ENCODE measurements at places on chromosomes 4 and X. TPM values are rescaled to one million over a fixed set of nuclear protein-coding genes. Genes with fewer than 3 reads are reported as not detected.

PRPS1 gene
- total RNA-seq, result 36.4 TPM

GRCh38 chrX:85375333-85375738, 4.1 kb downstream of the POF1B start:
- DNase-seq, result no peak

- DNase-seq, result no peak
Observed at GRCh38 chr4:42915484-42915883, 23.0 kb downstream of the GRXCR1 start.

MAGEE1 gene
- 4.3 TPM for total RNA-seq

DNA sequence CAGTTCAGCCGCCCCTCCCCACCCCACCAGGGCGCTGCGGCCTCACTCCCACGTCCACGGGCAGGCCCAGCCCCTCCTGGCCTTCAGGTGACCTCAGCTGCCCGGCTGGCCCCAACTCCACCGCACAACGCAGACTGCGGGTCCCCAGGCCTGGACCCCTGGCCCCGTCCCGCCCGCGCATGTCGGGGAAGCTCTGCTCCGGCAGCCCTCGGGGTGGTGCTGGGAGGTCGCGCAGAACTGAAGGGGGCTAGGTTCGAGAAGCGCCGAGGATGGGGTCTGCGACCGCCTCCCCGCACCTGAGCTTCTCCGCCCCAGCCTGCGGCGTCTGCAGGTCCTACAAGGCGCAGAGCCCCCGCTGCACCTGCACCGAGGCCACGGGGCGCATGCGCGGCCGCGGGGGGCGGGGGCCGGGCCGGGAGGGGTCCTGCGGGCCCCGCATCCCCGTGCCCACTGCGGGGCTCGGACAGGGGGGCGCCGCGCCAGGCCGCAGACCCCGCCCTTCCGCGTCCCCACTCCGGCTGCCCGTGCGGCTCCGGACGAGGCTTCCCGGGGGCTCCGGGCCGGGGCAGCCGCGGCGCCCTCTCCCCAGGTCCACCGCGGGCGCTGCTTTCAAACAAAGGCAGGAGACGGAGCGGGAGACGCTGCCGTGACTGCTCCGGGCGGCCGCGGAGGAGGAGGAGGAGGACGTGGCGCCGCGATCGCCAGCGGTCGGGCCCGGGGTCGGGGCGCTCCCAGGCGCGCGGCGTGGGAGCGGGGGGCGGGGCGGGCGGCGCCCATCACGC, 672 bp upstream of the NAT8L start:
- peak; percentile 68 for DNase-seq

MND1 gene
- total RNA-seq, result 4.2 TPM

DNA sequence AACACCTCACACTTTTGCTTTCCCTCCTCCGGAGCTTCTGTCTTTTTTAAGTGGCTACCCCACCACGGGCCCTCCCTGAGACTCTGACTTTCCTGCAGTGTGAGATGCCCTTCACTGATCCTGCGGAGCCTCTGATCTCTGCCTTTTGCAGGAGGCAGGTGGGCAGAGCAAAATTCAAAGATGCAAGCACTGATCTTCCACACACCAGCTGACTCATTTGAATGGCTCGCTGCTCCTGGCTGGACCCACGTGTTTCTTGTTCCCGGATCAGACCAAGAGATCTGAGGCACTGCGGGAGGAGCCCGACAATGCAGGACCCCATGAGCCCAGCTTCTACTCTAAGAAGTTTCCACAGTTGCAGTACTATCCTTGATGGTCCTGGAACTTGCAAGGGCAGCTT, 1607.9 kb upstream of the TENM3 start:
- DNase-seq, result no peak

GRCh38 chr4:25075851-25076250, 45.1 kb upstream of the LGI2 start:
- no peak for DNase-seq

DNA sequence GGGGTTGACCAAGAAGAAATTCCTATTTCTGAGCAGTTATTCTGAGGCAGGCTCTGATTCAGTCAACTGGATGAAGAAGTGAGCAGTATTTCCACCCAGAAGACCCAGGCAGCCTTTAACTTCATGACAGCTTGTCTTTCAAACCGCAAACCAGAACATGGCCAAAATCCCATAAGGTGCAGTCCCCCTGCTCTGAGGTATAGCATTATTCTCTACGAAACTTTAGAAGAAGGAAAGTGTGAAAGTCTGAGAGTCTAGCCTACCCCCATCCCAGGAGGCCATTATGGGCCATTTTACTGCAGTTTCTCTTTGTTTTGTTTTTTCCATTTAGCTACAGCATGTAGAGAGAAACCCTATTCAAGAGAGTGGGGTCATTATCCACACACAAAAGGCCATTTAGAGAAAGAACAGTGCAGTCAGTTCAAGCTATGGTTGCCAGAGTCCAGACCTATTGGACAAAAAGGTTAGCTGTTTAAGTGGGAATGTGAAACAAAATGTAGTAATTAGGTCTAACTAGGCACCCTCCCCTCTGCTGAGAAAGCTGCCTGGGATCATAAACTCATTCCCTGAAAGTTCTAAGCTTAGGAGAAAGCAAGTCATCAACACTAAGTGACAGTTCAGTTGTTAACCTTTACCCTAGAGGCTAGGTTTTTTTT, 52.1 kb upstream of the RASGEF1B start:
- DNase-seq, result no peak

TRPC3 gene
- total RNA-seq, result 0.18 TPM

DNA sequence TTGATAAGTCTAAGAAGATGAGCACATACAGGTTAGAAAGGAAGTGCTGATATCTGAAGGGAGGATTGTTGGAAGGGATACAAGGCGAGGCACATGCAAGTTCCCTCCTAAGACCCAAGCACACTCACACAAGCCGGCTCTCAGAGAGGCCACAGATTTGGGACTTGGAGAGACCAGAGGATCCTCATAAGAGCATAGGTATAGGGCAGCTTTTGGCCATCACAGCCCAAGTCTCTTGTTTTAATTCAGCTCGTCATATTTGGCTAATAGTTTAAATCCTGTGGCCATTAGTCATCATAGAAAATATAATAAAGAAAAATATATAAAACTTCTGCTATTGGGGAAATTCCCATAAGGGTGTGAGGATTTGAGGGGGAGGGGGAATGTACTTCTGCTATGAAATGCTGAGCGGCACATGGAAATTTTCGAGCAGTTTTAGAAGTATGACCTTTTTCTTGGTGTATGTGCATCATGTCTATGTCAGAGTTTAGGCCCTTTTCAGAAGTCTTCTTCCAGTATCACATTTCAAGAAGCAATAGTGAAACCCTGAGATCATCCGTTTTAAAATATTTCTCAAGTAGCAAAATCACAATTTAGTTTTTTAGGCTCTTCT, 97.7 kb downstream of the NFKB1 start:
- DNase-seq, result no peak

- DNase-seq, result peak; percentile 32
Observed at GRCh38 chr4:8404791-8405515, 35.6 kb downstream of the ACOX3 start.

- DNase-seq, result no peak
Observed at GRCh38 chr4:66376921-66377320, 706.6 kb upstream of the EPHA5 start.

GRCh38 chr4:109334129-109335105, 32.0 kb upstream of the COL25A1 start:
- DNase-seq, result no peak

DNA sequence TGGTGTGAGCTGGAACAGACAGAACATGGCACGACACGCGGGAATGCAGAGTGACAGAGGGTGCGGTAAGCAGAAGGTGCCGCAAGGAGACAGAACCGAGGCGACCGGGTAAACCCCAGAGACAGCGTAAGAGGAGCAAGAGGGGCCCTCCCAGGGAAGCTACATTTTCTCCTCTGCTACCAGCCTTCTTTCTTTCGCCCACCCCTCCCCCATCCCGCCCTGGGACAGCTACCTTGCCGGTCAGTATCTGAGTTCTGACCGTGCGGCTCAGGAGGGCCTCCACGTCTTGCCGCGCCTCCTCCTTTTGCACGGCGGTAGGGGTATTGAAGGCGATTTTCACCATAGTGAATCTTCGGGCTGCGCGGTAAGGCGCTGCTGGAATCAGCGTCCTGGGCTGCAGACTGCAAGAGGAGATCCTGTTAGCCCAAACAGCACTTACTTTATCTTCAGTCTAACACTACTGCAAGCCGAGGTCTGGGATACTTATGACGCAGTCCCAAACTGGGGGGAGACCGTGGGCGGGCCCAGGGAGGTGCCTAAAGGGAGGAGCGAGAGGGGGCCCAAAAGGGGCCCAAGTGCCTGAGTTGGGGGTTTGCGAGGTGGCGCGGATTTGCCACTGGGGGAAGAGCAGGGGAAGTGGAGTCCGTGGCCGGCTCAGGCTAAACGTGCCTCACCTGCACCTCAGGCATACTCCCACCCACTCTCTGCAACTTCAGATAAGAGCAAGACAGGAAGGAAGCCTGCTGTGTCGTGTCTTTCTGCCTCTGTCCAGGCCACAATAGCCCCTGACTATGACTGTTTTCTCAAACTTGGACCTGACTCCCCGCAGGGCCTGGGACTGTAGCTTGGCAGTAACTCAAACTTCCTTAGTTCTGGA, at the start of gene ITM2A:
Gene ITM2A (minus strand): TSS at position 462 of the 877 bp plus-strand sequence. CDS start 119 bp downstream, at position 343.
- peak; percentile 87 for DNase-seq

GRCh38 chr4:80948141-80948540, 82.4 kb upstream of the BMP3 start:
- no peak for DNase-seq
